Fibroblast of the aortic adventitia (primary cell): ENCODE measurements at places on chromosomes 12 and 14. TPM values are rescaled to one million over a fixed set of nuclear protein-coding genes. Genes with fewer than 3 reads are reported as not detected.

DNA sequence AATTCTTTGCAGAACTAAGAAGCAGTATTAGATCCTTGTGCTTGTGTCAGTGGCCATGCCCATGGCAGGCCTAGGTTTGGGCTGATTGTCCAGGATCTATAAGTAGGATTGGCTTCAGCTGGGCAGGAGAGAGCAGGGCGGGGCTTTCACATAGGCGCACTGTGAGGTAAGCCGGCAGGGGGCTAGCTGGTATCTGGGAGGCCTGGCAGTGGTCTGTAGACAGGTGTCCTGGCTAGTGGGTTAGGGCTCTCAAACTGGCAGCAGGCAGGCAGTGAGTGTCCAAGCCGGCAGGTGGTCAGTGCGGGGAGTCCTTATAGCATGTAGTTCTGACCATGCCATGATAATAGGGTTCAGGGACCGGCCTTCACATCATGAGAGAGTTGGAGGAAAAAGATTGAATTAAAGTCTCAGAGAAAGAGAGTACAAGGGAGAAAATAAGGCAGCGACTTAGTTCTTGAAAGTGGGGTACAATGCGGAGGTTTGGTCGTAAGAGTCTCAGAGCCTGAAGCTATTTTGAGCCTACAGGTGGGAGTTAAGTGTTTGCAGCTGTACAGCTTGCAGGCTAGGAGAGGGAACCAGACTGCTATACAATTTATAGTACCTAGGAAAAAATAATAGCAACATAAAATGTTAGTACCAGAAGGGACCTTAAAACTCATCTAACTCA is 137.4 kb downstream of the TPH2 start:
- DNase-seq: no peak

The ALDH1L2 gene
- 41.5 and 79.1 TPM in 2 replicates for total RNA-seq

GRCh38 chr12:68479896-68480291 is 130.8 kb upstream of the RAP1B start:
- no peak for DNase-seq

DNA sequence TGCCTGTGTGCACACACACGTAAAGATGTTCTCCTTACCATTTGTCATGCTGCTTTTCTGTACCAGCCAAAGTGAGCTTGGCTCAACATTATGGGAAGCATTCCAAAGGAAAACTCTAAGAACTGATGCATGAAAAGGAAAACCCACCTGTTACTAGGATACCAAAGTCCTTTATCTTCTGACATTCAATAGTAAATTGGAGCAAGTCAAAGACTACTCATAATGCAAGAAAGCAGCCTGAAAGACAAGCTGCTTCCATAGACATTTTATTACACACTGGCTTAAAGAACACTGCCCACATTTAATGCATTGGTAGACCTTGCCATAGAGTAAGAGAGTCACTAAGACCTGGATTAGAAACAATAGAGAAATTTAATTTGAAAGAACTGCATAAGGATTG is 159.0 kb downstream of the LRIG3 start:
- no peak for DNase-seq

GRCh38 chr14:69358233-69358963 is 39.7 kb downstream of the ERH start:
- no peak for DNase-seq

The HOXC4 gene
- total RNA-seq: 0.36 and 1.4 TPM in 2 replicates

DNA sequence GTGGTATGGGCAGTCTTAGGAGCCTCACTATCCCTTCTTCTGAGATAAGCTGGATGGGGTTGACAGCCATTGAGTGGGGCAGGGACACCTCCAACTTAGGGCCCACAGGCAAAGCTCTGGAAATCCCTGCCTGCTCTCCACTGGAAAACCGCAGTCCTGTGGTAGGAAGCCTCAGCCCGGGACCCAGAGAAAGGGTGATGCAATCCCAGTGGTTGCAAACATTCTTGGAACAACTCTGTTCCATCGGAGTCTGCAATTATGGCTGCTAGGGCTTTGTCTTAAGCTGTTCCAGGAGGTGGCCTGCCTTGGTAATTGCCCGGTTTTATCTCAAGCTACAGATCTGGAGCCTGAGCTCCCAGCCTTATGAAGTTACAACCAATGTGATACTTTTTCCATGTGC is 133.4 kb downstream of the DICER1 start:
- peak; percentile 38 for DNase-seq

- no peak for DNase-seq
Observed at GRCh38 chr12:93373961-93374656, 3.6 kb upstream of the NUDT4 start.

DNA sequence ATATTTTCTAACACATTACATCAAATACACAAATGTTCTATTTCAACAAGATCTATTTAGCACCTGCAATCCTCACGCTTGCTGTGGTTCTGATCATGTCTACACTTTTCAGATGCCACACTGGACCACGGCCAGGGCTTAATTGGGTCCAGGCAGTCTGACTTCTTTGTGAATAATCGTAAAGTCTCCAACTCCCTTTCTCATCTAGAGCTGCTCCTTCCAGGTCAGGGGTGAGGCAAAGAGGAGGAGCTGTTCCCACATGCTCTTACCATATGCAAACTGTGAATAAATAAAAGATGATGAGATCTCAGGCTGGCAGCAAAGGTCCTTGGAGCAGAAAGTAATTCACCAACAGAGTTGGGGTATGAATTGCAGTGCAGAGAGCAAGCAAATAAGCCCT is 316.6 kb downstream of the GLT1D1 start:
- no peak for DNase-seq

The ZDHHC22 gene
- not detected in 2 replicates for total RNA-seq

The ADGRD1 gene
- 1.2 and 22.3 TPM in 2 replicates for total RNA-seq

The TUBA1B gene
- total RNA-seq: 159 and 2,451 TPM in 2 replicates

GRCh38 chr12:96197503-96198272 is 3.5 kb downstream of the ELK3 start:
- DNase-seq: peak; percentile 95

The CLEC7A gene
- total RNA-seq: not detected in 2 replicates

The LRP6 gene
- total RNA-seq: 44.2 and 116 TPM in 2 replicates

DNA sequence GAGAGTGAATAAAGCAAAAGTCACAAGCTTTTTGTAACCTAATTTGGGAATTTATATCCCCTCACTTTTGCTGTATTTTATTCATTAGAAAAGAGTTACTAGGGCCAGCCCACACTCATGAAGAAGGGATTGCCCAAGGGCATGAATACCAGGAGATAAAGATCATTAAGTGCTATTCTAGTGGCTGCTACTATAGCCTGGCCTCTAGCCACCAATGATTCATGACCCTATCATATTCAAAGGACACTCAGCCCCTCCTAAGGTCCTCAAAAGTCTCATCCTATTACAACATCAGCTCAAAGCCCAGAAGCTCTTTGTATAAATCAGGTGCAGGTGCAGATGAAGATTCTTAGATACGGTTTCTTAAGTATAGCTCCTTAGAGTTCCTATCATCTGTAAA is 518.1 kb downstream of the TRHDE start:
- no peak for DNase-seq
